ENCODE measurements at places on chromosomes 5 and 9. TPM values are rescaled to one million over a fixed set of nuclear protein-coding genes. Genes with fewer than 3 reads are reported as not detected.

The PTGR1 gene
- total RNA-seq = 75.1 TPM

GRCh38 chr9:79619930-79620329 lies 48.2 kb downstream of the TLE4 start:
- H3K4me3 ChIP-seq = no peak overlapping the region
- no peaks in the 10 kb centered on the region for H3K27me3 ChIP-seq
- no peaks in the 10 kb centered on the region for H3K4me1 ChIP-seq
- no peak for DNase-seq
- H3K27ac ChIP-seq = no peak overlapping the region

The EIF4E1B gene
- not detected for total RNA-seq

DNA sequence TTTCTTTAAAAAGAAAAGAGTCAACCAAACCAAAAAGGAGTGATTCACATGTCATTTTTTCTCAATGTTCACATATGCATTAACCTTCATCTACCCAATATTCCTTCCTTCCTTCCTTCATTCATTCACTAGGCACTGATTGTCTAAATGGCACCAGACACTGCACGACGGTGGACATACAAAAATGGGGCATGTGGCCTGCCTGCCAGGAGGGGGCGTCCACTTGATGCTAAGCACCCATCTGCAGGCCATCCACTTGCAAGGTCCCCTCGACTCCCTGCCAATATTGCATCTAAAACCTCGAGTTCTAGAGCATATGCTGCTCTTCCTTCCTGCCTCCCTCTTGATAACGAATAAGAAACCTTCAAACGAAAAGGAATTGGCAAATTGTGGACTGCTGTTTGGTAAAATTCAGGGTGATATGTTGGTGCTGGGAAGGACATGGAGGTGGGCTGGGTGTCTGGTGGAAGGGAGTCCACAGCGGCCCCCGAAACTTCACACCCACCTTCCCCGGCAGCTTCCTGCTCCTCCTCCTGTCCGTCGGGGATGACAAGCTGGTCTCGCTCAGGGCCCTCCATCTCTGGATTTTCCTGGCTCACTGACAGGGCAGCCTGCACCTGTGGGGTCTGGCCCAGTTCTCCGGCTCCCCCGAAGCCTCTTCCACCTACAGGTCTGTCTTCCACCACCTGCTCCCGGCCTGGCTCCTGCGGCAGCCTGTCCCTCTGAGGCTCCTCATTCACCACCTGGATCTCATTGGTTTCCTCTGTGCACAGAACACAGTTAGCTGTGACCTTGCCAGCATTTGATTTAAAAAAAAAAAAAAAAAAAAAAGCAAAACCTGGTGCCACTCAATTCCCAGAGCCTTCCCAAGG lies 64.3 kb downstream of the GOLM1 start:
- no peak for DNase-seq
- H3K4me1 ChIP-seq = no peaks in the 10 kb centered on the region
- H3K27me3 ChIP-seq = no peaks in the 10 kb centered on the region
- H3K36me3 ChIP-seq = peaks cover 14% of the 10 kb centered on the region

The FAM78A gene
- total RNA-seq = 6.1 TPM

GRCh38 chr5:68627001-68627400 lies 411.4 kb downstream of the PIK3R1 start:
- peaks cover 4% of the 10 kb centered on the region for H3K4me1 ChIP-seq
- H3K27ac ChIP-seq = no peak overlapping the region
- no peaks in the 10 kb centered on the region for H3K27me3 ChIP-seq
- no peak for DNase-seq

GRCh38 chr9:87596862-87597261 lies 99.2 kb downstream of the DAPK1 start:
- no peak overlapping the region for H3K4me3 ChIP-seq
- no peaks in the 10 kb centered on the region for H3K36me3 ChIP-seq
- H3K4me1 ChIP-seq = peaks cover 47% of the 10 kb centered on the region
- DNase-seq = no peak
- H3K27me3 ChIP-seq = no peaks in the 10 kb centered on the region
- no peak overlapping the region for H3K27ac ChIP-seq

DNA sequence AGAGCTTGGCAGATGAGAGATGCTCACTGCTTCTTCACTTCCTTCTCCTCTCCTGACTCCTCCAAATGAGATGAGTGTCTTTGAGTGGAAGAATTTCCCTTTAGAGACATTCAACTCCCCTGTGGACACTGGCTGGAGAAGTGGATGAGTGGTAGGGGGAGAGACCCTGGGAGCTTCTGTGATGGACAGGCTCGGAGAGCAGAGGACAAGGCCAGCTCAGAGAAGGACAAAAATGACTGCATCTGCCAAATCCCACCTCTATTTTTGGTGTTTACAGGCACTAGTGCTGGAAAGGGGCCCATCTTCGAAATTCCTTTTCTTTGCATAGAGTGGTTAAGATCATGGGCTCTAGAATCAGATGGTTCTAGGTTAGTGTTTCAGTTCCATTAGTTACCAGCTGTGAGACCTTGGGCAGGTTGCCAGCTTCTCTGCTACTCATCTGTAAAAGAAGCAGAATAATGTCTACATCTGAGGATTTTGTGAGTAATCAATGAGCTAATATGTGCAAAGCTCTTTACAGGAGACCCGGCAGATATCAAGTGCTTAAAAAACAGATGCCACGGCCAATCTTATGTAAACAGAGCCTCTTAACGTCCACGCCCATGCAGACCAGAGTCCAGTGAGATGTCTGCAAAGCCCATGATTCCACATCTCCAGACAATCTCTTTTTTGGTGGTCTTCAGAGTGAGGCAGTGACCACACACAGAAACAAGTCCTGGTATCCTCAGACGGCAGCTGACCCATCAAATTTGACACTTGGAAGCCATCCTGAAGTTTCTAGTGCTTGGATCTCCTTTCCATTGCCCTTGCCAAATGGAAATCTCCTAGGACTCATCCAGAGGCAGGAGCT lies 13.6 kb upstream of the COL27A1 start:
- no peak overlapping the region for H3K4me3 ChIP-seq
- no peak for DNase-seq
- no peaks in the 10 kb centered on the region for H3K4me1 ChIP-seq

DNA sequence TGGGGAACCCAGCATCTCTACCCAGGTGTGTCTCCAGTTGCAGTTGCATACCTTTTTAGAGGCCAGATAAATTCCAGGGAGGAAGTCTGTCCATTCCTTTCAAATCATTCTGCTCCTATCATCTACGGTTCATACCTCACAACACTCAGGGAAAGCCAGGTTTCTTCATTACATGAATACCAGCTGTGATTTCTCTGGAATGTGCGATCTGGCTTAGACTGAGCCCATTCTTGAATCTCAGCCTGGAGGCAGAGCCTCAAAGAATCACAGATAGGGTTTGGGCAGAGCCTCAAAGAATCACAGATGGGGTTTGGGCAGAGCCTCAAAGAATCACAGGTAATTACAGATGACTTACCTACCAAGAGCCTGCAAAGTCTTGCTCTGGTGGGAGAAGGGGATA lies 7.2 kb downstream of the P4HA2 start:
- H3K4me1 ChIP-seq = no peaks in the 10 kb centered on the region
- H3K27me3 ChIP-seq = no peaks in the 10 kb centered on the region
- H3K27ac ChIP-seq = no peak overlapping the region
- H3K36me3 ChIP-seq = no peaks in the 10 kb centered on the region
- H3K4me3 ChIP-seq = no peak overlapping the region
- DNase-seq = no peak
